ENCODE measurements at places on chromosomes 4 and X.

DNA sequence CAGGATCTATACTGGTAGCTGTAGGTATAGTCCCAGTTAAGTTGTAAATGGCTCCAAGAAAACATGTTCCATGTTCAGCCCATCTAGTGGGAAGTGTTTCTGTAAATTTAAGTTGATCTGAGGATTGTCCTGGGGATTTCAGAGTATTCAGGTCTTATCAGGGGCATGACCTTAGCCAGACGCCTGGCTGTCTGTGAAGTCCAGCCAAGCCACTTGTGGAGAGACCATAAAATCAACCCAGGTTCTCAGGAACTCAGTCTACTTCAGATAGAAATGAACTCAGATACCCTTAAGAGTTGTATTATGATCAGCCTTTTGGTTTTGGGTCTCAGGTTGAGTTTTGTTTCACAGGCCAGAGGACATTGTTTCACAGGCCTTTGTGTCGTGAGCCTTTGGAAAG is 95.9 kb downstream of the EGF start:
- no peak for DNase-seq

DNA sequence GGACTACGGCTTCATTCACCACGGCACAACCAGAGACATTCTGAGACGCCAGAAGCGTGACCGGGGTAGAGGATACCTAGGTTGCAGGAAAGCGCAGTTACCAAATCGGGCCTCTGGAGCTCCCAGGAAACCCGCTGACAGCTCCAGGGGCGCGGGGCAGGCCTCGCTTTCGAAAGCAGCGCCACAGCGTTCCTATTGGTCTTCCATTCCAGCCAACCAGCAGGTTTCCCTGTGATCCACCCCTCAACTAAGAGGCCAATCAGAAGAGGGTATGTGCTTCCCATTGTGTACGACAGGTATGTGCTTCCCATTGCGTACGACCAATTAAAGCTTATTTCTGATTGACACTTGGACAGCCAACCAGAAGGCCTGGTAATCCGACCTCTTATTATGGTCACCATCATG is 14.9 kb downstream of the SNX12 start:
- DNase-seq, result no peak

DNA sequence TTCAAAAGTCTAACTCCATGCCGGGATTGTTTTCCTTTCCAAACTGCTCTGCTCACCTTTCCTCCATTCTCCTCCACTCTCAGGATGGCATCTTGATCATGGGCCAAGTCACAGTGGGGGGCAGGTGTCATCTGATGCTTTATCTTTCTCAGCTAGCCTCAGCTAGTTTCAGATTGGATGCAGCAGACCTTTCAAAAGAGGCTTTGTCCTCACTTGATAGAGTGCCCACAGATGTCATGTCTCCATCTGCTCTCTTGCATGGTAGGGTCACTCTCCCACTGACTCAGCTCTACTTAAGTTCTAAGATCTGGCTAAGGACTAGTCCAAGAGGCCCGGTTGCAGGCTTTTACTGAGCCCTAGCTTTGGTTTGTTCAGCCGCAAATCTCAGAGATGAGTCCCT is 341.8 kb upstream of the GALNT7 start:
- no peak for DNase-seq

DNA sequence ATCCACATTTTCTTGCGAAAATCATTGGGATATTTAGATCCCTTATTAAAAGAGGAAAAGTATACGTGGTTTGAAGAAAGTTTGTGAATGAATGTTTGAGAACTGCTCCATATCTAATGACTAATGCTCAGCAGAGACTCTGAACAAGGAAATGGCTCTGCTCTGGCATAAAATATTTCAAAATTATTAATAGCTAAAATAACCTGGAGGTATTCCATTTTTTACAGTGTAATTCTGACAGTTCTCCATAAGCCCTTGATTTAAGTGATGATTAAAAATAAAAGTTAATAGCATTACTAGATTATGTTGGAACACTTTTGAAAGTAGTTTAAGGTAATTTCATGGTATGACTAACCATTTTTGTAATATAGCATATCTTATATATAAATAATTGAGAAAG is 1276.9 kb upstream of the TENM3 start:
- DNase-seq, result no peak

GRCh38 chr4:72522440-72522839 is 46.6 kb downstream of the ADAMTS3 start:
- no peak for DNase-seq

DNA sequence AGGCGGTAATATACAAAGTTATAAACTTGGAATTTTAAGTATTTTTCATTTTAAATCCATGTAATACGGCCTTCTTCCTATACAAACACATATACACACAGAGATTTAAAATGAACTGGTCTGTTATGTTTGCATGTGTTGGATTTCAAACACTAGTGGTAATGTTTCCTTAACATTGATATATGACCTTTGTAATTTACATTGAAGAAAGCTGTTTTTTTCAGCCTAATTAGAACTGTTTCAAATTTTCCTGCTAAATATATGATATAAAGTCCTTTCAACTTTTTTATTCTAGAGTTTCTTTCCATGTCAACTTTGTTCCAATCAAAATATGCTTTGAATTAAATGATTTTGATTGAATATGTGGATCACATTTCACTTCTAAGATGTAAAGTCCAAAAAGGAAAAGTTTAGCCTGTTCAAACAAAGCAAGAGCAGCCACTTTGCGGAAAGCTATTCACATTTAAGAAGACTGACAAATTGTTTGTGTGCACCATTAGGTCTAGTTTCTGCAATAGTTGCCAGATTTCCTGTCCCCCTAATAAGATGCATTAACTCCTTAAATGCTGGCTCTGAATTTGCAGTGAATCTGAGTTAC is 226.0 kb upstream of the MAB21L2 start:
- DNase-seq, result no peak

- DNase-seq, result no peak
These were observed 103.8 kb downstream of the LUZP4 start for GRCh38 chrX:115393271-115393670.

- DNase-seq, result no peak
These were observed 132.7 kb downstream of the TRAM1L1 start for GRCh38 chr4:116952530-116953136.

- no peak for DNase-seq
These were observed 127.9 kb upstream of the PCDH18 start for GRCh38 chr4:137660211-137660610.

GRCh38 chr4:7307394-7308099 is 115.2 kb downstream of the SORCS2 start:
- DNase-seq, result no peak

DNA sequence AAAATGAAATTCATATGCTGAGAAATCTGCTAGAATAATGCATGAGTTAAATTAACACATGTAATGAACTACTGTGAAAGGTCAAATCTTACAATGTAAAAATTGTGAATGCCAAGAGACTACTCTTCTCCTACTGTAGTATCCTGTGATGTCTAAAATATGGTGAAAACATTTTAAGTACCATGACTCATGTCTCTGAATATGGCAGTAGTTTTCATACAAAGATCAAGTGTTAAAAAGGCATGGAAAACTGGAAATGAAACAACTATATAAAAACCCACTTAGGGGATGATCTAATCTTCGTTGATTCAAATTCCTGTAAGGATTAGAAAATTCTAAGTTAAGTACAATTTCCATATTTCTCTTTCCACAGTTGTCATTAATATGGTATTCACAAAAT is 221.3 kb downstream of the PPP3CA start:
- no peak for DNase-seq

DNA sequence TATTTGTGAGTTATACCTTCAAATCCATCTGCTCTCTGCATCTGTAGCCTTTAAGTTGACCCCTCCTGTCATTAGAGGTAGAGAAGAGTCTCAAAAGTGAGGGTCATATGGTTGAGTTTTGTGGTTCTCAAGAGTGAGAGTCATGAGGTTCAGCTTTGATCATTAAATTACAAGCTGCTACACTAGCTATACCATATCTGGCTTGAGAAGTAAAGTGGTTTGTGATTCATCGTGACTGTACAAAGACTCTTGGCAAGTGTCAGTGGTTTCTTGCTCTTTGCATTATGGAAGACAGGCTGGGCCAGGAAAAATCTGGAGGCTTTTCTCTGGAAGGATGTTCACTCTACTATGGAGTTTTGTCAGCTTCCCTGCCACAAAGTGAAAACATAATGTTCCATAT is 170.6 kb downstream of the ZC4H2 start:
- DNase-seq, result no peak

DNA sequence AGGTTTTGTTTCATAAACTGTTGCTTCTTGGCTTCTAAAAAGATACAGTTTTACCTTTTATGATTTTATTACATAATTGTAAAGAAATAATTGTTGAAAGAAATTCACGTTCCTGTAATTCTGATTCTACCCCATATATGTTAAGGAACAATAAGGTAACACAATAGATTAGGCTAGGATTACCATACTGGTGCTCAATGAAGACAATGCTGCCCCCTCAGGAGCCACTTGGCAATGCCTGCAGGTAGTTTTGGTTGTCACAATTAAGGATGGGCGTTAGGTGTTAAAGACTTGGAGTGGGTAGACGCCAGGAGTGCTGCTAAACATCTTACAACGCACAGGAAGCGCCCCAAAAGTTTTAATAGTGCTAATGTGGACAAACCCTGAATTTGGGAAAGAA is 133.2 kb downstream of the NLGN4X start:
- no peak for DNase-seq

- no peak for DNase-seq
These were observed 300.9 kb upstream of the FAT4 start for GRCh38 chr4:125013891-125014290.

GRCh38 chrX:49277535-49277830 is 7.9 kb downstream of the PPP1R3F start:
- DNase-seq, result no peak

DNA sequence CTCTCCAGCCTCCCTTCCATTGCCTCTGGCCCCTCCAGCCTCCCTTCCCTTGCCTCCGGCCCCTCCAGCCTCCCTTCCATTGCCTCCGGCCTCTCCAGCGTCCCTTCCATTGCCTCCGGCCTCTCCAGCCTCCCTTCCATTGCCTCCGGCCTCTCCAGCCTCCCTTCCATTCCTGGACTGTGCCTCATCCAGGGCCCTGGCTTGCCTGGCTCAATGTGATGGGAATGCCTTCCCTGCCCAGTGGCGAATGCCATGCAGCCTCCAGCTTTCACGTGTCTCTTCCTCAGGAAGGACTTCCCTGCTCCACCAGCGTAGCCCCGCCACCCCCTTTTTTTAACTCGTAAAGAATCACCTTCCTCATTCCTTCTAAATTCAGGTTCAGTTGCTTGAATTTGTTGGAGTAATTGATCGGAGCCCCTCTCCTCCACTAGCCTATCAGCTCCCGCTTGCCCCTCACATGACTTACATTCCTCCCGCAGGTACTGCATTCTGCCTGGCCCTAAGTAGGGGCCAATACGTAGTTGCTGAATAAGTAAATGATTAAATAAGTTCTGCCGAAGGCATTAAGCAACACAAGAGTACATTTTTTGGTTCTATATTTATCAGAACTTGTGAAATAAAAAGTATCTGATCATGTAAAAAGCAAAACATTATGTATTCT is 30.3 kb downstream of the SORBS2 start:
- DNase-seq, result no peak

DNA sequence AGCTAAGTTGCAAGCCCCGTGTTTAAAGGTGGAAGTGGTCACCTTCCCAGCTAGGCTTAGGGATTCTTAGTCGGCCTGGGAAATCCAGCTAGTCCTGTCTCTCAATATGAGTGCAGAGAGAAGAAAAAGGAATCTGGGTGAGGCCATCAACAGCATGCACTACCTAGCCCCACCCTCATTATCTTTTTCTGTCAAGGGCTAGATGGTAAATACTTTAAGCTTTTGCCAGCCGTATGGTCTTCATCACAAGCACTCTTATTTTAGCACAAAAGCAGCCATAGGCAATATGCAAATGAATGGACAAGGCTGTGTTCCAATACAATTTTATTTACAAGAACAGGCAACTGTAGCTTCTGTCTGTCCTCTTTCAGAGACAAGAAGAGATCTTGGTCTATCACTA is 282.9 kb downstream of the ZNF674 start:
- no peak for DNase-seq

- DNase-seq, result no peak
These were observed 645 bp upstream of the OPHN1 start for GRCh38 chrX:68433981-68434299.

GRCh38 chr4:123869286-123870215 is 473.0 kb downstream of the SPRY1 start:
- DNase-seq, result no peak

DNA sequence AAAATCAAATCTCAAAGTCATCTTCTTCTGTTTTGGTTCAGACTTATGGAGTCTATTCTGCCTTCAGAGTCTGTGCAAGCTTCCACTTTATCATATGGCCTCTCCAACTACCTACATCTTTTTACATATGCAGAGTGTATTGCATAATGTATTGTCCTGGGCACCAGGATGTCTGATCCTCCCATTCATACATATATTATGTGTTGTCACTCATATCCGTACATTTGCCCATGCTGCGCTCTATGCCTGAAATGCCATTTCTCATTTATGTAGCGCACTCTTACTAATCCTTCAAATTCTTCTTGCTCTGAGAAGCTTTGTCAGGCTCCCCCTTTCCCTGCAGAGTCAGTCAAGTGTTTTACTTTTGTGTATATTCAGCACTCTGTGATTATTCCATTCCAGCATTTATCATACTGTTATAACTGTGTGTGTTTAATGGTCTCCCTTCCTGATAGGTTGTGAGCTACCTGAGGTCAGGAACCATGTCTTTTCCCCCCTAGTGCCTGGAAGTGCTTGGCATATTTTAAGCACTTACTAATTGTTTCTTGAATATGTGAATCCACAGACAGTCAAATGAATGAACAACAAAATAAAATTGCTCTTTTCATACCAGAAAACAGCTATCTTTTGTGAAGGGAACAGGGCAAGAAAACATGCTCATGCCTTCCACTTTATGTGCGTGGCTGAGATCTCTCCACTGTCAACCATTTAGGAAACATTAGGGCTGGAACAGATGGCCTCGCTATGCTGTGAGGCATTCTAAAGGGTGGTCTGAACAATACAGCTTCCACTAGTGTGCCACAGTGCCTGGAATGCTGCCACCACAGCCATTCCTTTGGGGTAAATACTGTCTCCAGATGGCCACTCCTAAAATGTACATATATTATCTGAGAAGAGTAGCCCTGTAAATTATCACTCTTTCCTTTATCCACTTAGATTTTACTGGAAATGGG is 81.8 kb downstream of the GLUD2 start:
- no peak for DNase-seq

DNA sequence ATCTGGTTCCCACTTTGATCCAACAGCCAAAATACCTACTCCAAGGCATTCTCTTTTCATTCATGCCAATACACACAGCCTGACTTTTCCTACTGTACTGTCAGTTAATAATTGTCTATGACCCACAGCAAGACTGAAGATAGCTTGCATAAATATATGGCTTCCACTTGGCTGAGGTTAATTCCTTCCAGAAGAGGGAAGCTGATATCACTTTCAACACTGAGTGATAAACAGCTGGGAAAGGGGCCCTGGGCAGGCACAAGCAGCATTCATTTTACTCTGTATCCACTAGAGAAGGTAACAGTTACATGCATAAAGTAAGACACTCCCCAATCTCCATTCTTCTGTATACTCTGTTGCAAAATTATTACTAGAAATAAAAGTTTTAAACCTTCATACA is 200.2 kb upstream of the UGT8 start:
- no peak for DNase-seq

GRCh38 chrX:30278365-30278764 is 30.8 kb downstream of the NR0B1 start:
- DNase-seq, result no peak

Data from GM12864 (cell line).